ENCODE measurements at places on chromosomes 7 and 10. TPM values are rescaled to one million over a fixed set of nuclear protein-coding genes. Genes with fewer than 3 reads are reported as not detected.

The SYNPO2L gene
- 0.02 TPM for polyA plus RNA-seq

The MINPP1 gene
- 19.1 TPM for polyA plus RNA-seq

DNA sequence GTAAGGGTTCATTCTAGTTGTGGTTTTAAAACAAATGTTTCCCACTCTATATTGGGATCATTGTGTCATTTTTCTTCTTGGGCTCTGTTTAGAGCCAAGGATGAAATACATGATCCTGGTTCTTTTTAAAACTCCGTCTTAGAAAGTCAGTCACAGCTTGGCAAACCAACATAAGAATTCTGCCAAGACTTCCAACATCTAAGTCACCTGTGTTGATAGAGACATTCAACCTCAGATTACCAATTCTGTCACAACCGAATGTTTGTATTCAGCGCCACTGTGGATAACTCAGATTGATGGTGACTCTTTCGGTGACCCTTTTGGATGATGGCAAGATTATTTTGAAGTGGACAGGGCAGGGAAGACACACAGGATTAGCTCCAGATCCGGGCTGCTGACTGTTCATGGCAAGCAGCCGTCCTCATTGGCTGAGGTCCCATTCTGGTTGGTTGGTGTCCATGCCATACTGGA lies 255.4 kb downstream of the ARHGAP21 start:
- no peak for DNase-seq

GRCh38 chr10:1551636-1552338 lies 185.5 kb downstream of the ADARB2 start:
- no peak for DNase-seq

The TUBAL3 gene
- polyA plus RNA-seq: not detected

The C7orf33 gene
- not detected for polyA plus RNA-seq

DNA sequence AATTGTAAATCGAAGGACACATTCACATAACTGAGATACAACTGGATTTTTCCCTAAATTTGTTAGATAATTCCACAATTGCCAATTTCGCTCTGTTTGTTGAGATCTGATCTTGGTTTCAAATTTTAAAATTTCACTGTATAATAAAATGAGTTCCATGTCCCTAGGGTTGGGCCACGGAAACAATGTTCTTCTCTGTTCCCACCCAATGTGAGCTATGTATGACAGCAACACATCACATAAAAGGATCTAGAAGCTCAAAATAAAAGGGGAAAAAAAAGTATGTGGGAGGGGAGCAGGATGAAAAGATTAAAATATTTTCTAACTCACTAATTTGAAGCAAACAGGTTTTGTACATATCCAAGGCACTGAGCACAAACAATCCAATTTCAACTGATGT lies 287.8 kb upstream of the MKLN1 start:
- no peak for DNase-seq

DNA sequence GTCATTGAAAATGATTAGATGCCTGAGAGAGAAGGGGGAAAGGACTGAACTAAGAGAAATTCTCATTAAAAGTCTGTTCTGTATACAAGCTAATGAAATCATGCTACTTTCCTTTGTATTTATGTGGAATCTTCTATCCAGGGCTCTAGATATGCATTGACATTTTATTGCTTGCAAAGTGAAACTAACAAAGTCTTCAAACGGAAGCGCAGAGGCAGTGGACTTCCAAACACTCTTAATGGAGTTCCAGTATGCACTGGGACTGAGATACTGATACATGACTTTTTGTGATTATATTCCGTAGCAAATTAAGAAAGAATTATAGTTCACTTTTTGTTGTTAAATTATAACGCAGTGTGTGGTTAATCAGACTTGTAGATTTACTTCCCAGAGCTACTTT lies 166.8 kb upstream of the TBX20 start:
- DNase-seq: no peak

DNA sequence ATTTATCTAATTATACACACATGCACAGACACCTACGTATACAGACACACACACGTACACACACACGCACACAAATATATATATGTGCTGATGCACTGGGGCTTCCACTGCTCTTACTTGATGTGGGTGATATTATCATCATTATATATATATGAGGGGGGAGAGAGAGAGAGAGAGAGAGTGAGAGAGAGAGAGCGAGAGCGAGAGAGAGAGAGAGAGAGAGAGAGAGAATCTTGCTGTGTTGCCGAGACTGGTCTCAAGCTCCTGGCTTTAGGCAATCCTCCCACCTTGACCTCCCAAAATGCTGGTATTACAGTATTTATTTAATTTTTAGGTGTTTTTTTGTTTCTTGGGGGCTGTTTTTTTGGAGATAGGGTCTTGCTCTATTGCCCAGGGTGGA lies 3.6 kb upstream of the RABGEF1 start:
- no peak for DNase-seq

DNA sequence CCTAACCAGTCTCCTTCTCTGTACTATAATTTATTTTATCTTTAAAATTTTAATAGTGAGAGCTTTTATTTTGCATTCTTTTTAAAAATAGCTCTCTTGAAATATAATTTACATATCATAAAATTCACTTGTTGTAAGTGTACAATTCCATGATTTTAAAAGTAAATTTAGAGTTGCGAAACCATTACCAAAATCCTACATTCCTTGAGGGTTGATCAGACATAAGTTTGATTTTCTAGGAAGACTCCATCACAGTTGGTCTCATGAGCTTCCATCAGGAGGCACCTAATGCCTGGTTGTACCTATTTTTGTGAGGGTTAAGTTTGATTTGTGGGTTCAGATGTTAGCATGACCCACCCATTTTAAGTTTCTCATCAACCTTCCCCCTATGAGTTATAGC lies 108.1 kb downstream of the BMPER start:
- no peak for DNase-seq
